Activated CD4-positive, alpha-beta T cell treated with anti-CD3 and anti-CD28 coated beads, Interleukin-2, amount 10 ng/mL, durations not matched to agents 7 days and 5 days (primary cell): ENCODE measurements at places on chromosomes 4 and X.

- DNase-seq = no peak
Observed at GRCh38 chrX:145394344-145394743, 147.0 kb downstream of the SPANXN1 start.

DNA sequence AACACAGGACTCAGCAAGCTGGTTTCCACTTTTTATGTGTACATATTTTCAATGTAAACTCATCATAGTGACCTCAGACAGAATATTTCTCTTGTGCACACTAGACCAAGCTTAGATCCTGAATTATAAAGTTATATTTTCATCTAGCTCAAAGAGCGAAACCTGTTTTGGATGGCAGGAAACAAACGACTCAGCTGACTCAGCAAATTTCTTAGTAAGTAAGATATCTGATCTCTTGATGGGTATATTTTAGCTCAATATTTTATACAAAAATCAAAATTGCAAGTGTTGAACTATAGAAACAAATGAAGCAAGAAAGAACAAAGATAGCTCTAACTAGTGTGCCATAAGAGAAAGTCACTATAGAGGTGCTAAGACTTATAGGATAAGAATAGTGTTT lies 1114.5 kb downstream of the STPG2 start:
- no peak for DNase-seq

GRCh38 chr4:88101165-88101564 lies 57.3 kb downstream of the ABCG2 start:
- DNase-seq = no peak

GRCh38 chrX:35726176-35726575 lies 72.0 kb upstream of the MAGEB16 start:
- no peak for DNase-seq

DNA sequence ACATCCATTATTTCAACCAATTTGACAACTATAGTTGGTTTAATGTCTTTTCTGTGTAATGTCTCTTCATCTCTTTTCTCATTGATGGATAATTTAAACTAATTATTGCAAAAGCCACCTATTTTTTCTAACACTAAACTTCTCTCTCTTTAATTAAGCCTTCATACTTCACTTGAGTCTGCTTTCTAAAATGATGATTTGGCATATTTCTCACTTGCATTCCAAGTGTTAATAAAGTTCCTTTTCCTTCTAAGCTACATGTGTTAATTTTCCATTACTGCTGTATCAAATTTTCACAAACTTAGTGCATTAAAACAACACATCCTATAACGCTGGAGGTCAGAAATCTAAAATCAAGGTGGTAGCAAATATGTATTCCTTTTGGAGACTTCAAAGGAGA lies 1743.8 kb upstream of the PCDH7 start:
- no peak for DNase-seq

DNA sequence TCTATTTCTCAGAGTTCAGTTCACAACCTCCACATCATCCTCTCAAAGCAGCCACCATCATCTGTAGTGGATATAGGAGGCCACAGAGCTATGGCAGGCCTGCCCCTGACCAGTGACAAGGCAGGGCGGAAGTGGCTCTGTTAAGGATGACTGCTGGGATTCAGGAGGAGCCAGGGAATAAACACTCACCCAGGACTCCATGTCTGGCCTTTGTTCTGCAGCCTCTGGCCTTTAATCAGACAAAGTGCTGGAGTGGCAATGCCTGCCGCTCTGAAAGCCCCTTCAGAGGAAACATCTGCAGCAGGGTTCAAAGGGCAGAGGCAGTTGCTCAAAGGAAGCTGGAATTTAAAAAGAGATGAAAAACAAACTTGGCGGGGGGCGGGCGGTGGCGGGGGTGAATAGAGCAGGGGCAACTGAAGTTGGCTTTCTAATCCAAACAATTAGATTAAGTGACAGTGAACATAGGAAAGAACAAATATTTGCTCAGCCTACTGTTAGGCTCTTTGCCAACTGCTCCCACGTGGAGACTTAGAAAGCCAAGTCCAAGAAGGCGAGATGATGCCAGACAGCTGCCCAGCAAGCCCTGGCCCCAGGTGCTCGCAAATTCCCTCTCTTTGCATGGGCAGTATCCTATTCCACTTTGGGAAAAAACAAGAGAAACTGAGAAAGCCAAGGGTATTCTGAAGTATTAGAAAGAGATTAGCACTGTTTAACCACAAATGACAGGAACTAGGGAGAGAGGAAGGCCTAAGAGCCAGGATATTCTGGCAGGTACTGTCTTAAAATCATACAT lies 5.5 kb downstream of the MPP1 start:
- no peak for DNase-seq

- no peak for DNase-seq
Observed at GRCh38 chrX:17443556-17443955, 68.6 kb downstream of the NHS start.

GRCh38 chrX:23621621-23622265 lies 45.5 kb upstream of the PRDX4 start:
- DNase-seq = no peak

DNA sequence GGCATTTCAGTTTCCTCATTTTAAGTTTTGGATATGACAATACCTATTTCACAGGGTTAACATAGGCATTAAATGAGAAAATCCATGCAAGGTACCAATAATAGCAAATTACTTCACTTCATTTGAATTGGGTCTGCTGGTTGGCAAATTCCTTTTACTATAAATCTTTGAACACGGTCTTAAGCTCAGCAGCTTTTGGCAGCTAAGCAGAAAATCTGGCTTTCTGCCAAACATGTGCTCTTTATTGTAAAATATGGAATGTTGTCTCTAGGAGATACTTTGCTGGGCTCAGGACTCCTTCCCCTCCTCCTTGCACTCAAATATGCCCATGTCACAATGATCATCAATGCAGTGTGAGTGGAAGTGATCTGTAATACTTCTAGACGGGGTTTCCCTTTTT lies 16.8 kb upstream of the DMP1 start:
- no peak for DNase-seq

DNA sequence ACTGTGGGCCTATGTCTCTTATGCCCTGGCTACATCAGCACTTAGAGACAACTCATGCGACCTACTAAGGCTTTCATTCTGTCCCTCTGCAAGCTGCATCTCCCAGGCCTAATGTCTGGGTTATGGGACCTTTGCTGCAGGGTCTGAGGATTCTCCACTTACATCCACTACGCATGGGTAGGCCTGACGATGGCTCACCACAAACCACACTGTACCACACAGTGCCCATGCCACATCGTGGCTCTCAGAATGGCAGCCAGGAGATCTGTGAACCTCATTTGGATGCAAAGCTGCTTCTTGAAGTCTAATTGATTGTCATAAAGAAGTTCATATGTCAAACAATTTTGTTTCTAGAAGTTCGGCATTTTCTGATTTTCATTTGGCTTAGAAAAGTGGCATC lies 84.6 kb upstream of the BEND4 start:
- no peak for DNase-seq

- no peak for DNase-seq
Observed at GRCh38 chr4:109007976-109008375, 245.1 kb upstream of the ETNPPL start.

DNA sequence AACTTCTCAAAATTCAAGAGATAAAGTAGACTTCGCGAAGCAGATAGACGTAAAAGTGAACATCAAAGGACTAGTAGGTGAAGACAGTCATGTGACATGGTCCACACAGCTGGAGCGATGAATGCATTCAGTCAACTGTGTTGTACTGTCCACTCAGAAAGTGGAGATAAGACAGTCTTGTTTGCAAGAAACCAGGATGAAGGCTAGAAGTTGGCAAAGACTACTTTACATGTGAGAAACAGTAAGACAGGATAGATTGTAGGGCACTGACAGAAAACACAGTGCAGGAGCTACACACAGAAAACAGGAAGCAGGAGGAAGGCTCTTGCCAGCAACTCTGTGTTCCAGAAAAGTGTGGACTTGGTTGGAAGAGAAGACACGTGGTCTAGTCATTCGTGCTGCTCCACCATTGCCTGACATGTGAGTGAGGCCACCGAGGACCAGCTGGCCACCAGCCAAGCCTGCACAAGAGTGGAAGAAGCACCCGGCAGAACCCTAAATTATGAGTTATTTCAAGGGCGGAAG lies 78.9 kb downstream of the FAT1 start:
- no peak for DNase-seq

DNA sequence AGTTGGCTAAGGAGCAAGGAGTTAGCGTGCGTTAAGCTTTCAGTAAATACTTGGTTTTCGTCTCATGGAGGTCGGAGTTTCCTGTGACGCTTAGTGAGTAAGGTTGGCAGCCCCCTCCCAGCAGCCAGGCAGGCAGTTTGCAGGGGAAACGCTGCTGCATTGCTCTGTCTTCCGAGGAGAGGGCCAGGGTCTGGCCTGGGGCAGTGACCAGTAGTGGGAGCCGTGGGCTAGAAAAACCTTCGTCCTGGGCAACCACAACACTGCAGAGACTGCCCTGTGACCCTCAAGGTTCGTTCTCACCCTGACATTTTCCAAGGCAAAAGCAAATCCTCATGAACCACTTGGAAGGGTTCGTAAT lies 432 bp downstream of the TMEM175 start:
- no peak for DNase-seq

GRCh38 chrX:146887020-146887419 lies 72.5 kb upstream of the CXorf51A start:
- no peak for DNase-seq

GRCh38 chr4:25308761-25309160 lies 3.8 kb upstream of the ZCCHC4 start:
- DNase-seq = no peak

DNA sequence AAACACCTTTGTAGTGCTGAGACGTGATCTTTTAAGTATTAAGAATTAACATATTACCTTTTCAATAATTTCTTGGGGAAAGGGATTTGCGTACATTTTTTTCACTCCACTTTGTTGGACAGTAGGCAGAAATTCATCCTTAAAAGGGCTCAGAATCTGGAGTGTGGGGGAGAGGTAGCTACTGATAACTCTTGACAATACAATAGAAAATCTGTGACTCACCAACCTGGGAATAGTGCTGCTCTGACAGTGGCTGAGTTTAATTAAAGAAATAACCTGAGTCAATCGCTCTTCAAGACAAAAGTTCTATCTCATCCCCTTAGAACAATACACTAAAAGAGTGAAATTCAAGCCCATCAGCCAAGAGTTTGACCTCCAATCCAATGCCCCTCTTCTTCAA lies 60.2 kb downstream of the SLC9A7 start:
- DNase-seq = no peak

- DNase-seq = no peak
Observed at GRCh38 chrX:69036674-69037573, 128.3 kb downstream of the PJA1 start.

DNA sequence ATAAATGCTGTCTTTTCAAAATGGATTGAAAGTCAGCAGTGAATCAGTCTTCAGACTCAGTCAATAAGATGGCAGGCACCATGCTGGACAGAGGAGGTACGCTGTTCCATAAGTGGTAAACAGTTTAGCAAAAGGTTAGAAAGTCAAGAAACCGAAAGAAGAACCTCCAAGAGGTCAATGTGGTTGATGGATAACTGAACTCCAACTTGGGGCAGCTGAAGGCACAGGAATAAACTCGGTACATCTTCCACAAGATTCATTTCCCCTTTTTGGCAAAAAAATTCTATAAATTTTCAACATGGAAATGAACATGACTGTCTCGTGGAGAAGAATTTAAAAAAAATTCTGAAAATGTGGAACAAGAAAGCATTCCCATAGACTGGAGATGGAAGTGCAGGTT lies 18.4 kb upstream of the SEL1L3 start:
- DNase-seq = no peak

- DNase-seq = peak; percentile 10
Observed at GRCh38 chr4:55947254-55947882, 1.4 kb upstream of the CEP135 start.

DNA sequence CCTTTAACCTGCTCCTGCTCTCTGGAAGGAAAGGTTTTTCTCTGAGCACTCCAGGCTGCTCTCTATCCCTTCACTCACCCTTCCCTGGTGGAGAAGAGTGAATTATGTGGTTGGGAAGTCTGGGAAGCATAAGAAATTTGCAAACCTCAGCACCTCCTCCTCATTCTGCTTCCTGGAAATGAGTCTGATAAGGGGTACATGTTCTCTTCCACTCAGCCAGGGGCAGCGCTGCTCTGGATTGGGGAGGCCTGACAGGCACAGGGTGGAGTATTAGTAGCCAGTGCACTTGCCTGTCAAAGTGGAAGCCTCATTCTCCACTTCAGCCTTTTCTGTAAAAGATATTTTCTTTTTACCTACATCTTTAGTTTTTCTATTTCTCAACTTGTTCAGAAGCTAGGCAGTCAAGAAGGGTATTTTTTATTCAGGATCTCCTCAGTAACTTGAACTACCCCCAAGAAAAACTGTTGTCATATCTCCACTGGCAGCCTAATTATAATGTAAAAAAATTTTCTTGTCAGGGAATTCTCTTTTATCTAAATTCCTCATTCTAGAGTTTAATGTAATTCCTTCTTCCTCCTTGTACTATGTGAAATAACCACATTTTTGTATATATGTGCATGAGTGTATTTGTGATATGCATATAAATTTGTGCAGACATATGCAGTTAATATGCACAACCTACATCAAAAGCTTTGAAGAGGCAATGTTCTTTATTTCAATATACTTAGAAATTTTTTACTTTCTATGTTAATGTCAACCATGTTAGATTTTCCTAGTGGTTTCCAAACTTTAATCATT lies 15.3 kb downstream of the ADAMTS3 start:
- DNase-seq = no peak

DNA sequence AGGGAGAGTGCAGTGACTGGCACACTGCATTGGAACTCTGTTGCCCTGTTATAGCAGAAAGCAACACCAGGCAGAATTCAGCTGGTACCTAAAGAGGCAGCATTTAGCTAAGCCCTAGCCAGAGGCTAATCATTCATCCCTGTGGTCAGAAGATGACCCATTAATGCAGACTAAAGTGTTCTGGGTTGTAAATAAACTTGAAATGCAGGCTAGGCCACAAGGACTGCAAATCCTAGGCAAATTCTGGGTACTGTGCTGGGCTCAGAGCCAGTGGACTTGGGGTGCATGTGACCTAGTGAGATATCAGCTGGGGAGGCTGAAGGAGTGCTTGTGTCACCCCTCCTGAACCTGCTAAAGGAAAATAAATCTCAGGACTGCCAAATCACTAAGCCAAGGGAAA lies 91.2 kb downstream of the LPAR4 start:
- DNase-seq = no peak

DNA sequence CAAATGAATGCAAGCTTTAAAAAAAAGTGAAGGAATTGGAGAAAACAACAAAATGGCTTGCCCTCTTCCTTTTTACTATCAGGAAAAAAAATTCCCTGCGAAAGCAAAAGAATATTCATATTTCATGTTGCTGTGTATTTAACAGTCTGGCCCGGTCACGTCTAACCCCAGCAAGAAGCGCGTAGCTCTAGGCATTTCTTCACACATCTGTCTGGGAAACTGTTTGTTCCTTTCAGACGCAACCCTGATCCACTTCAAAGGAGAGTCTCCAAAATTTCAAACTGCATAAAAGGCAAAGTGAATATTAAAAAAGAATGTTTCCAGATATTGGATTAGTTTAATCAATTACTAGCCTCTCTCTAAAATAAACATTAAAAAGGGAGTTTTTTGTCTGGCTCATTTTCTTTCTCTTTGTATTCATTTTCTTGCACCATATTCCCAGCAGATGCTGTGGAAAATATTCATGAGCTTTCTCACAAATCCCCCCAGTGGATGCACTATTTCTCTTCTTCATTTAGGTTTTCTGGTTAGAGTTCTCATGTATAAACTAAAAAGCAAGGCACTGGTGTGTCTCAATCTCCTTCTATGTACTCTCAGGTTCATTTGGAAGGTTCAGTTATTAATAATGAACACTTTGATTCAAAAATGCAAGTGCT lies 145.3 kb downstream of the MID1 start:
- DNase-seq = no peak
